ENCODE measurements at places on chromosomes 2 and 18.

GRCh38 chr18:40937386-40937785 is 1017.6 kb upstream of the PIK3C3 start:
- DNase-seq, result no peak

GRCh38 chr2:134714228-134714627 is 4.6 kb downstream of the TMEM163 start:
- no peak for DNase-seq

DNA sequence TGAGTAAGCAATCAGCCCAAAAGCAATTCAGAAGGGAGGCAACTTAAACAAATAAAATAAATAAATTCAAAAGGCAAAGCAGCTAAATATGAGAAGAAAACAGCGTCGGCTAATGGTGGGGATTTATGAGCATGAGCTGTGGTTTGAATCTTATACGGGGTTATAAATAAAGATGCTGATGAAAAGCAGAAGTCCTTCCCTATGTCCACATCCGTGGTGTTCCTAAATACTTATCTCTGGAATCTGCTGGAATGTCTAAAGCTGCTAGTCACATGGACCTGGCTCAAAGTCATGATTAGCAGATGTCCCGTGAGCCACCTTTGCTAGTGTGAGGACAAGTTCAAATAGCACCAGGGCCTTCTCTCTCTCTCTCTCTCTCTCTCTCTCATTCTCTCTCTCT is 33.8 kb downstream of the SMIM21 start:
- no peak for DNase-seq

DNA sequence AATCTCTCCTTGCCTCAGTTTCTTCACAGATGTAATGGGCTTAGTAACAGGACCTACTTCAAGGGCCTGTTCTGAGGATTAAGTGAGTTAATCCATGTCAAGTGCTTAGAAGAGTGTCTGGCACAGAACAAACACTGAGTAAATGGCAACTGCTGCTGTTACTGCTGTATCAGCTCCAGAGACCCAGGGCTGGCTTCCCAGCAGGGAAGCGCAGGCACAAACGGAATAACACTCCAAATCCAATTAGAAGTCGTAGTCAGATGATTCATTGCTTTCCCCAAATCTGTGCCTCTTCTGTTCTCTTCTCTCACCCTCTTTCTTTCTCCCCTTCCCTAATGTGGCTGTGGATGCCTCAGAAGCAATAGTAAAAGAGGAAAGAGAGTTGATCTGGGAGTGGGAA is 101.1 kb upstream of the FZD7 start:
- DNase-seq, result no peak

DNA sequence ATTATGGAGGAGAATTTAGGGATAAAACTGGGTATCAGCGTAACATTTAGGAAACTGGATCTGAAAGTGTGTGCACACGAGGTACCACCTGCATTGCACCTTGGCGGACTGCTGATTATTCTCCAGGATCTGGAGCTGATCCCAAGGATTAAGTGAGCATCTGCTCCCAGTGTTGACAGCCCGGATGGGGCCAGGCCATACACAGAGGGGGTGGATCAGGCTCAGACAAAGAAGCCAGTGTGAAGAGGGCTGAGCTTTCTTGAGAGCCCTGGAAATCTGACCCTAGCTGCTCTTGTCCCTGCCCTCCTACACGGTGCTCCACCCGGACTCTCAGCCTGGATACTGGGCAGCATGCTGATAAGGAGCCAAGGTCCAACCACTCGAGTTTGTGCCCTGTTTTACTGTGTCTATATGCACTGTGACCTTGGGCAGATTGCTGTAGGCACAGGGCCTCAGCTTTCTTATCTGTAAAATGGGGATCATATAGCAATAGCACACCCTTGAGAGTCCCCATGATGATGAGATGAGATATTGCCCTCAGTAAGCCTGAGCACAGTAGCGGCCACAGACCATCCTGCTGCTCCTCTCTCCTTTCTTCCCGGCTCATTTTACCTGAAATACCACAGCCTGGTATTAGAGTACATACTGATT is 396.8 kb upstream of the CELF4 start:
- no peak for DNase-seq

GRCh38 chr18:42100911-42101310 is 145.9 kb downstream of the PIK3C3 start:
- no peak for DNase-seq

GRCh38 chr2:65018141-65018582 is 29.0 kb downstream of the SLC1A4 start:
- no peak for DNase-seq

DNA sequence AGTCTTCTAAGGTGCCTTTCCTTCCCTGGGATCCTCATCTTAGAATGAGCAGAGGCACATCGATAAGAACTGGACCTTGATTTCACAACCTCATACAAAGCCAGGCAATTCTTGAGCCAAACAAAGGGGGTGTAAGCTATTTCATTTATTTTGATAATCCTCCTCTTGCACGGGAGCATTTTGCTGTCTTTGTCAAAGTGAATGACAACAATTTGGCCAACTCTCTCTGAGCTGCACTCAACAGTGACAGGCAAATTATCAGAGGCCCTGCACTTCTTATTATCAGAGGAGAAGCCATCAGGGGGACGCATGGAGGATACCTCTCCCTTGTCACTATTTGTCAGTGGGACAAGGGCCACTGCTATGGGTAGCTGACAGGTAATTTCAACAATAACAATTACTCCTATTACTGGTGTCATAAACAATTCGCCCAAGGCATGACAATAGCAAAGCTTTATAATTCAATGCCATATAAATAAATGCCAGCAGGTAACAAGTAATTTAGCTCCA is 260.4 kb downstream of the MEIS1 start:
- no peak for DNase-seq

GRCh38 chr2:159904959-159905305 is 106.9 kb upstream of the CD302 start:
- no peak for DNase-seq

DNA sequence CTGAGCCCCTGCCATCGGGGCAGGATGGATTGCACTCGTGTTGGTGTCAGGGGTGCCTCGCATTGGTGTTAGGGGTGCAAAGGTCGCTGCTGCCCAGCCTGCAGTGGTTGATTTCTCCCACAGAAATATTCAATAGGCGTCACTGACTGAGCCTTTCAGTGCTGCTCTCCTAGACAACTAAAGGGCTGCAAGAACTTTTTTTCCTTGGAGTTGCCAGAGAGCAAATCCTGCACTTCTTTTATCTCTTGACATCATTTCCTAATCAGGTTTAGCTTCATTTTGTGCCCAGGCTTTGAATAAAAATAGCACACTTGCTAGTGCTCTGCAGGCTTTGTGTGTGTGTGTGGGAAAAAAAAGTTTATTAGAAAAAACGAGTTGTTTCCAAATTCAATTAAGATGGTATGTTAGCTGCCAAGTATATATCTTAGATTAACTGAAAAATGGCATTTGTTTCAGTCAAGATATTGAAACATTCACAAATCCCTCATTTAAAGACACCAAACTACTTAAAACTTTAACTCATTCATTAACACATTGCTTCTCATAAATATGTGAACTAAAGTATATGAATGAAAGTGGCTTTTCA is 125.6 kb downstream of the SOCS6 start:
- DNase-seq, result no peak

GRCh38 chr2:161961061-161961460 is 113.0 kb downstream of the DPP4 start:
- DNase-seq, result no peak

GRCh38 chr2:209501579-209501978 is 77.7 kb downstream of the MAP2 start:
- no peak for DNase-seq

DNA sequence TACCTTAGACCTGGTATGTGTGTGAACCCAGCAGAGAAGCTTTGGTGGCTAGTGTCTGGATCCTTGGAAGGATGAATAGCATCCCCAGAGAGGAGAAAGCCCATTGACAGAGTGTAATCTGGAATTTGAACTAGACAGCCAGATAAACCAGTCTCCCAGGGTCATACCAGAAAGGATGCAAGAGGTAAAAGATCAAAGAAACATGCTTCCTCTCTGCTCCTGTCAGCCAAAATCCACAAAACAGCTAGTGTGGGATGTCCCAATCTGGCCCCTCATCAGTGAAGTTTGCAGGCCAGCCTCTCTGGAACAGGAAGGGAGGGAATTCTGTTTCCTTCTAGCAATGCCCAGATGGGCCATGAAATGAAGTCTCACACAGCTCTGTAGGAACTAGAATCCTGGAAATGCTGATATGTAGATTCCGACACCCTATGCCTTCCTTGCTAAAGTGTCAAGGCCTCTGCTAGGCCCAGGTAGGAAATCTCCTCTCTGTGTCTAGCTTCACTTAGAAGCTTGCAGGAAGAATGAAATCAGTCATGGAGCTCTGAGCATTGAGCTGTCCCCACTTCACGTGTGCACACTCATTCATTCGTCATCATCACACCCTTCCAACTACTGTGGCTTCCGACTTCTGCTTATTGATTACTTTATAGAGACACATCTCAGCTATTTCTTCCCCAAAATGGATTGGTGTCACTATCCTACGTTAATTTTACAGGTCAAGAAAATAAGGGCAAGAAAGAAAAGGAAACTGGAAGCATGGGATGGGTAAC is 38.0 kb downstream of the EVA1A start:
- no peak for DNase-seq

GRCh38 chr2:230930928-230931555 is 6.0 kb upstream of the GPR55 start:
- no peak for DNase-seq
